ENCODE measurements at places on chromosomes 12 and 14.

GRCh38 chr12:26701604-26702215 lies 131.3 kb downstream of the ITPR2 start:
- DNase-seq = peak; percentile 17

DNA sequence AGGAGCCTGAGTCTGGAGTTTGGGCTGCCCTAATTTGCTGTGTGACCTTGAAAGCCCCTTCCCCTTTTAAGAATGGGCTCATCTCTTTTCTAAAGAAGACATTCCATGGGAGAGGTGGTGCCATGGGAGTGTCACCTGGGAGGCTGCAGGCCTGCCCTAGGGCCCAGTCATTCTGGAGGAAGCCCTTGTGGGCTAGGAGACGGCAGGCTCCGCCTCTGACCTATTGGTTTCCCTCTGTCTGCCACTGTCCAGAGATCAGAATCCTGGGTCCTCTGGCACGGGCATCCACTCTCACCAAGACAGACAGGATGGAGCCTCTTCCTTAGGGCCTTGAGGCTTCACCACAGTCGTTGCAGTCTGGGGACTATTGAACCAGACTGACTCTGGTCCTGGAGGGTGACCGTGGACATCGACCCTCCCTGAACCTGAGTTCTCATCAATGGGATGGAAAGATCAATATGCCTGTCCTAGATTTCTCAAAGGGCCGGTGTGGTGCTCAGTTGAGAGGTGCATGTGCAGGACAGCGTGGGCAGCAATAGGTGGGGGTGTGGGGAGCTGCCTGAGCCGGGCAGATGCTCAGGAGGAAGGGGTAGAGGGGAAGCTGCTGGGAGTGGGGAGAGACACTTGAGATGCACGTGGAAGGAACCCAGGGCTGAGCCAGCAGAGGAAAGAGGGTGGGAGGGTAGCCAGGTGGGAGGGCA lies 12.2 kb upstream of the CLMN start:
- no peak for DNase-seq

GRCh38 chr12:44570036-44570583 lies 306.0 kb downstream of the NELL2 start:
- no peak for DNase-seq

- no peak for DNase-seq
Observed at GRCh38 chr12:53972152-53972702, 699 bp upstream of the HOXC11 start.

DNA sequence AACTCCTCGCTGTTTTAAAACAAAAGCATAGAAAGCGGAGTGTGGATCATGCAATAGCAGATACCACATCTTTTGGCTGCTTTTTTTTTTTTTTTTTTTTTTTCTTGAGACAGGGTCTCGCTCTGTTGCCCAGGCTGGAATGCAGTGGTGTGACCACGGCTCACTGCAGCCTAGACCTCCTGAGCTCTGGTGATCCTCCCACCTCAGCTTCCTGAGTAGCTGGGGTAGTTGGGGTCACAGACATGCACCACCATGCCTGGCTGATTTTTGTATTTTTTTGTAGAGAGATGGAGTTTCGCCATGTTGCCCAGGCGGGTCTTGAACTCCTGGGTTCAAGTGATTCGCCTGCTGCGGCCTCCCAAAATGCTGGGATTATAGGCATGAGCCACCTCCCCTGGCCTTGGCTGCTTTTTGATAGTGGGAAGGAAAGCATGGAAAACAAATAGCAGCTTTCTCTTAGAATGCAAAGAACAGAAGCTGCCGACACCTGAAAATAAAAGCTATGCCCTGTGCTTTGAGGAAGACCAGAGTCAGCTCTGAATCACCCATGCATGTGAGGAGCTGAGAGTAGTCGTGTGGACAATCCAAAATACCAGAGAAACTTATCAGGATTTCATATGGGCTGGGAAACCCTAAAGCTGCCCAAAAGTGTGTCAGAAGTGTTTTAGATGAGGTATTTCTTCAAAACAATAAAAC lies 3.6 kb upstream of the ELK3 start:
- no peak for DNase-seq

DNA sequence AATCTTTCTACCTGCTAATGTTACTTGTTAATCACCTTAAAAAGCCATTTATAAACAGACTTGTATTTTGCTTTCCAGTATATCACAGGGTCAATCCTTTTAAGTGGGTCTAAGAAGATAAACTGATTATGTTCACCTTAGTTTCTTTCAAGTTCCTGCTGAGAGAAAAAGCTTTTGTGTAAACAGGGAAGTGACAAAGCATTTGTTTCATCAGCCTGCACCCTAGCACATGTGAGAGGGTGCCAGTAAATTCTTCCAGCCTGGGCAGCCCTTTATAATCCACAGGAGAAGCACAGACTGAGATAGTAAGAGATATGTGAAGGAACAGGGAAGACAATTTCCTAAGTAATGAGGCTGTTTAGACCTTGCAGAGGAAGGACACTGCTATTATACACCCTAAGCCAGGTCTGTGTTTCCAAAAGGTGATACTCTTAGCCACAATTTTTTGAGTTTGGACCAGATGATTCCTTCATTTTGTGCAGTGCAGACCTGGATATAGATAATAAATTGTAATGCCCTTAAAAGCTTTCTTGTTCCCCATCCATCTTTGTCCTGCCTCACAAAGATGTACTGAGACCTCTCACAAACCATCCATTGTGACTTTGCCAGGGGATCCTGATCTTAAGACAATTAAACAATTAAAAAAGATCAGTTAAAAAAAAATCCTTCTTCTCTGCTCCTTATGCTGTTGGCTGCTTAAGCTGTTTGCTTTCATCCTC lies 150.7 kb downstream of the KTN1 start:
- no peak for DNase-seq

DNA sequence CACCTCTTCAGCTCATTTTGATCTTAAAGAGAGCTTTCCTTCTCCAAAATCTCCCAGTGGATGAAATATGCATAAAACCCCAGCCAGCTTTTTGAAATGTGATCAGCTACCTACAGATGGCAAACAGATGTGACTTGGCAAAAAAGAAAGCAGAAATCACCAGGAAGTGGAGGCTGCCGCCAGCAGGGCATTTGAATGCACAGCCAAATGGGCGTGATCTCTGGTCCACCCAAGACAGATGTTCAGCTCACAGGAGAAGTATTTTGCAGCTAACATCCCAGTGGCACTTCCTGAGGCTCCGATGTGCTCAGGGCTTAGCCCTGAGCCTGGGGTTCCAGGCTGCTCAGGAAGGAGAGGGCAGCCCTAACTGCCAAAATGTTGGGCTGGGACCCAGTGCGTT lies 78.3 kb downstream of the LGMN start:
- DNase-seq = no peak

DNA sequence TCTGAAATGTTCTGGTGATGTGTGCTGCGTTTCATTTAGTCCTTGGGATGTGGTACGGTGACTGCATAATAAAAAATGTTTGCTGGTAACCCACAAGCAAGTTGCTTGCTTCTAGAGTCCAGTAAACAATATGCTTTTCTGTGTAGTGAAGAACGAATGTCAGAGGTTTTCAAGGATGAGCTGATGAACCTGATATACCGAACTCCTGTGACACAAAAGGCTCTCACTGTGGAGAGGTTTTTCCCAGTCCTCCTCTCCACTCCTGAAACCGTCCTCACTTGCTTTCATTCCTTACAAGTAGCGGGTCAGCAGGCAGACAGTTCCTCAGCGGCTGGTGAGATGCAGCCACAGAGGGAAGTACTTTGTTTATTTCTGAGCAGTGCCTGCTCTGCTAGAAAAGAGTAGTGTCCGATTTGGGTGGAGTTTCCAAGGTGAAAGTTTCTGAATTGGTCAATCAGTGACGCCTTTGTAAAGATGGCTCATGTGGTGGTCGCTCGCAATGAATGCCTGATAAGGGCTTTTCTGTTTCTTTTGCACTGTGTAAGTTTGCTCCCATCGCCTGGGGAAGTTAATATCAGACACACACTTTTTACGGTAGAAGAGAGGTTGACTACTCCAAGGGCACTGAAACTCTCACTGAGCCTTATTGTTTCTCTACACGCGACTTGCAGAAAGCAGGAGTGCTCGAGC lies 3.0 kb downstream of the ETV6 start:
- DNase-seq = no peak

- DNase-seq = no peak
Observed at GRCh38 chr12:54452628-54453027, 20.8 kb downstream of the GTSF1 start.
